ENCODE measurements at places on chromosomes 4 and X.
A peak's percentile ranks its signal among the peaks of the same experiment; 100 is the strongest.

DNA sequence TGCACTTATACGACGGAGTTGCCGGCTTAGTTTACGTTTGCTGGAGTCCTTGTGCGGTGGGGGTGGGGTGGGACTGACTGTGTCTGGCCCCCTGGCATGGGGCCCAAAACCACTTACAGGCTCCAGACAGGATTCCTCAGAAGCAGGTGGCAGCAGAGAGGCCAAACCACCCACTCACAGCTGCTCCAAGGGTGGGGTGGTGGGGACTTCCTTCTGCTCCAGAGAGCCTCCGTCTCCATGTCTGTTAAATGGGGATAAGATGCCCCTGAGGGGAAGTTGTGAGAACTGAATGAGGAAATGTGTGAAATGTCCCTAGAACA is 36.7 kb downstream of the PSAPL1 start:
- peak; percentile 39 for DNase-seq

- peak; percentile 68 for DNase-seq
Observed at GRCh38 chrX:149962859-149963757, 24.8 kb upstream of the EOLA2 start.

GRCh38 chr4:5858020-5858769 is 34.7 kb downstream of the CRMP1 start:
- DNase-seq = no peak

- no peak for DNase-seq
Observed at GRCh38 chr4:81807386-81807785, 335.7 kb upstream of the RASGEF1B start.

GRCh38 chr4:38834570-38834969 is 22.0 kb downstream of the TLR6 start:
- no peak for DNase-seq

Data from endodermal cell (in vitro differentiated cells).